ENCODE measurements at places on chromosomes 1 and 21.

- DNase-seq: no peak
These were observed 59.9 kb downstream of the ARHGEF16 start for GRCh38 chr1:3514404-3514803.

DNA sequence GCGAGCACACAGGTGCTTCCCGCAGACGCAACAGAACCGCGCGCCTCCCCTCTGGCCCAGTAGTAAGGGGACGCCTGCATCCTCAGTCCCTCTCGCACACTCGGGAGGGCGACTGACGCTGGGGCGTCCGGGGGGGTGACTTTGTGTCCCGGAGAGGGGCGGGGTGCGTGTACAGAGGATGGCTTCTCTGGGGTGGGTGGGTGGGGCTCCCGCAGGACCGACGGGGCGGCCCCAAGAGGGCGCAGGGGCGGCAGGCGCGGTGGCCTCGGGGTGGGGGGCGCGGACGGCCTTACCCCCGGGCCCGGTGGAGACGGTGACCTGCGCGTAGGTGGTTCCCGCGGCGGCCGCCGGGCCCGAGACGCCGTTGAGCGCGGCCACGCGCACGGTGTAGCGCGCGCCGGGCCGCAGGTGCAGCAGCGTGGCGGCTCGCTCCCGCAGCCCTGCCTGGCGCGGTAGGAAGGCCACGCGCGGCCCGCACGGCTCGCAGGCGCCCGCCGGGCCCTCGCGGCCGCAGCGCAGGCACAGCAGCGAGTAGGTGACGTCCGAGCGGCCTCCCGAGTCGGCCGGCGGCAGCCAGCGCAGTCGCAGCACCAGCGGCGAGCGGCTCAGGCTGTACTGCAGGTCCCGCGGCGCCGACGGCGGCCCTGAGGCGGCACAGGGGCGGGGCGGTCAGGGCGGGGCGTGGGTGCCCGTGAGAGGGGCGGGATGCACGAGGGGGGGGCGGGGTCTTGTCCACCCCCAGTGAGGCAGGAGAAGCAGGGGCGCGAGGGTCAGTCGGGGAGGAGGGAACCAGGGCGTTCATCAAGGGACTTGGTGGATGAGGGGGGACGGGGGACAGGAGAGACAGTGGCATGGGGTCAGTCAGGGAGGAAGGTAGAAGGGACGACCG, 12.1 kb downstream of the EPHA10 start:
- DNase-seq: no peak

GRCh38 chr1:97384294-97384968, 536.4 kb downstream of the DPYD start:
- DNase-seq: no peak

- DNase-seq: no peak
These were observed 45.3 kb upstream of the C1orf105 start for GRCh38 chr1:172375211-172375631.

GRCh38 chr1:244657421-244657820, 4.5 kb downstream of the DESI2 start:
- no peak for DNase-seq

DNA sequence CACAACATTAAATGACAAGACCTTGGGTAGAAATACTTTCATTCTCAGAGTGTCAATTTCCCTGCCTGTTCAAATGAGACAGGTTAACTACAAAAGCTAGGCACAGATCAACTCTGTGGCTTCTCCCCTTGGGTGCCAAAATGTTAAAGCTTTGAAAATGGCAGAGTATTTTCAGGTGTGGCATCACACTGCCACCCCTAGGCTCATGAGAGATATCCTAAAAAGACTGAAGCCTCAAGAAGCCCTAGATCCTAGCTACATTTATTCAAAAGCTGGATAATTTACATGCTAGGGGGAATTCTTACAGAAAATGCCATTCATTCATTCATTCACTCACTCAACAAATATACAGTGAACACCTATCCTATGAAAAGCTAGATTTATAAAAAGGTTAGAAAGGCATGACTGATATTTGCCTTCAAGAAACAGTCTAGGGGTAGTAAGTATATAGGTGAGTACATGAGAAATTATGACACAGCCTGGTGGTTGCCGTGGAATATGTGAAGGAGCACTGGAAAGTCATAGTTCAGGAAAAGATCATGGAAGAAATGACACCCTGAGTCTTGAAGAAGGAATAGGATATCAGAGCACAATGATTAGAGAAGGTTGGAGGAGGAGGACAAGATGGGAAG, 15.9 kb upstream of the RAB4A start:
- DNase-seq: peak; percentile 65

DNA sequence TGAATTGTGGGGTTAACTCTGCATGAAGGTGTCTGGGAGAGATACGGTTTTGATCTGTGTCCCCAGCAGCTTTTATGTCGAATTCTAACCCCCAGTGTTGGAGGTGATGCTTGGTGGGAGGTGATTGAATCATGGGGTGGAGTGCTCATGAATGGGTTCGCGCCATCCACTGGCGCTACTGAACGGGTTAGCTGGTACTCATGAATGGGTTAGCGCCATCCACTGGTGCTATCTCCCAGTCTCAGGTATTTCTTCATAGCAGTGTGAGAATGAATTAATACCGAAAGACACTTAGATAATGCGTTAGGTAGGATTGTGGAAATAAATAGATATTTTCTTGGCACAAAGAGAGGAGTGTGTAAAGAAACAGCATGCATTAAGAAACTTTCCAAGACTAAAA, 32.9 kb upstream of the CLDN8 start:
- no peak for DNase-seq

DNA sequence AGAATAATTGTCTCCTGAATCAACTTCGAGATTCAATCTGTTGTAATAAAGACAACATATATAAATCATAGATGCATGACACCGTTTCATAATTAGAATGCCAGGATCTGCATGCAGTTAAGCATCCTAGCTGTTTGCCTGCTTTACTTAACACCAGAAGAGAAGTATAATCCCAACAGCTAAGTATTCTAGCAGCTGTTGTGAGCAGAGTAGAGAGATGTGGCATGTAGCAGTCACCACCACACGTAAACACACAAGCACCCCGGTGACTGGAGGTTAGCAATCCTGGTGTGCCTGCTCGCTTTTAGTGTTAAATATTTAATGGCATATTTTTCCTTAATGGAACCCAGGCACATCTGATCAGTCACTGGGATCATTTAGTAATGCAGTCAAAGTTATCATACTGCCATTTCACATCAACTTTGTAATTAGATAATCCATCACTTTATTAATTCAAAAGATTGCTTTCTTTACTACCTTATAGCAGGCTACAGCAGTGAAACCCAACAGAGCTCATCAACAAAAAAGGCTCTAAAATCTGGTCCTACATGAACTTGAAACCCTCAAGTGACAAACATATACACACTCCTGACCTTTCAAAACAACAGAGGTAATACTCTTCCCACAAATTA, 187.9 kb downstream of the SMYD3 start:
- no peak for DNase-seq

DNA sequence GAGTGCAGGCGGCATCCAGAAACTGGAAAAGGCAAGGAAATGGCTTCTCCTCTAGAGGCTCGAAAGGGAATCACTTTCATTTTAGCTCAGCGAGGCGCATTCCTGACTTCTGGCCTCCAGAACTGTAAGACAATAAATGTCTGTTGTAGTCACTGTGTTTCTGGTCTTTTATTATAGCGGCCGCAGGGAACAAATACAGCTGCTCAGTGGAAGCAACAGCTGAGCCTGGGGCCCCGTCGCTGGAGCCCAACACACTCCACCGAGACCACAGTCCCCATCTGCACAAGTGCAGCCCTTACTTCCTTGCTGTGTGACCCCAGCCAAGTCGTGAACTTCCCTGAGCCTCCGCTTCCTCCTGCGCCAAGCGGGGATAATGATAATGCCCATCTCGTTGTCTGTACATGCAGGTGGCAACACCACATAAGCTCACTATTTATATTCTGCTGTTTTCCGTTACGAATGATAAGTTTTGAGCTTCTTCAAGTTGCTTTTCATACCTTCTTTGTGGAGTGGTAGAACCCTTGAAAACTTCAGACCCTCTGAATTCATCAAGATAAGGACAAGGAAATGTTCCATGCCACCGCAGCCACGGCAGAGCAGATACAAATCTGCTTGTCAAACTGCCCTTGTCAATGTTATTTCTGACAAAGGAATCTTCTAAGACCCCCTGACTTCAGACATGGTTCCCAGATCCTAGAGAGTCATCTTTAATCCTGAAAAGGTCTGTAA, 3.2 kb upstream of the LAPTM5 start:
- no peak for DNase-seq

GRCh38 chr21:45264146-45264911, 23.4 kb downstream of the POFUT2 start:
- no peak for DNase-seq

DNA sequence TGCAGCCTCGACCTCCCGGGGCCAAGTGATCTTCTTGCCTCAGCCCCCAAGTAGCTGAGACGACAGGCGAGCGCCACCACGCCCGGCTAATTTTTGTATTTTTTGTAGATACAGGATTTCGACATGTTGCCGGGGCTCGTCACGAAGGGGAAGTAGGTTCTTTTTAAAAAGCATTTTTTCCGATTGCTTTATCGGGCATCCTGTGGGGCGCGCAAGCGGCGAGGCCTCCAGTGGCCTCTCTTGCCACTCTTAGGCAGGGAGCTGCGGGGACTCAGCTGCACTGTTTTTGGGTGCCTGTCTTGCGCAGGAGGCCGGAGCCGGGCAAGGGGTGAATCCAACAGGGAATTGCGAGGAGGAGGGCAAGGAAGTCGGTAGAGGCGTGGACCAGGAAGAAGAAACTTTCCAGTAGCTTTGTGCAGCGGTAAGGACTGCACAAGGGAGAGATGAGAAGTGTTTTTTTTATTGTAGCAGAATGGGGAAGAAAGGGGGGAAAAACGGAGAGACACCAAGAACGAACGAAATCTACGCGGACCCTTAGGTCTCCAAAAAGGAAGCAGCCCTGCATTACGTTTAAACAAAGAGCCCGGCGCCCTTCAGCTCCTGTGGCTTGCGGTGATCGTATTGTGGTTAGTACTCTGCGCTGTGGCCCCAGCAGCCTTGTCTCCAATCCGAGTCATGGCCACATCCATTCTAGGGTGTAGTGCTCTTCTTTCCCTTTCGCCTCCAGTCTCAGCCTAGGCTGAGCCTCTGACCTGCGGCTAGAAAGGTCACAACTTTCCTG, 164.8 kb downstream of the PPIAL4G start:
- DNase-seq: peak; percentile 36

DNA sequence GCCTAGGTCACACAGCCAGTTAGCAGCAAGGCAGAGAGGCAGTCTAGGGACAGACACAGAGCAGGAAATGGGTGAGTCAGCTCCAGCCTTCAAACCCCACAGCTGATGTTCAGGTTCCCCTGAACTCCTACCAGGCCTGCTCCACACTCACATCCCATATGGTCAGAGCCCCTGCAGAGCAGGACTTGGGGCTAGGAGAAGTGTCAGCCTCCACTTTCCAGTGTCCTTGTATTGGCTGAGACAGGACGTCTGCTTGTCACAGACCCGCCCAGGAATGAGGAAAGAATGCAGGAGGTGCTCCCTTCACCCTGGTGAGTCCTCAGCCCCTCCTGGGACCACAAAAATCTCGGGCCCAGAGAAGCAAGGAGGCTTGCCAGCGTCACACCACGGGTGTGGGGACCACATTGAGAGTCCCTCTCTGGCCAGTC, 92.5 kb downstream of the LACTBL1 start:
- no peak for DNase-seq

- DNase-seq: no peak
These were observed 30.5 kb downstream of the MAN1C1 start for GRCh38 chr1:25647106-25647505.

GRCh38 chr1:20648438-20648837, 12.7 kb downstream of the DDOST start:
- no peak for DNase-seq

- no peak for DNase-seq
These were observed 12.5 kb upstream of the REN start for GRCh38 chr1:204178487-204179281.

- DNase-seq: peak; percentile 23
These were observed 1.3 kb upstream of the UBE4B start for GRCh38 chr1:10031461-10031860.

GRCh38 chr1:9110669-9111356, 18.1 kb downstream of the GPR157 start:
- DNase-seq: peak; percentile 92

DNA sequence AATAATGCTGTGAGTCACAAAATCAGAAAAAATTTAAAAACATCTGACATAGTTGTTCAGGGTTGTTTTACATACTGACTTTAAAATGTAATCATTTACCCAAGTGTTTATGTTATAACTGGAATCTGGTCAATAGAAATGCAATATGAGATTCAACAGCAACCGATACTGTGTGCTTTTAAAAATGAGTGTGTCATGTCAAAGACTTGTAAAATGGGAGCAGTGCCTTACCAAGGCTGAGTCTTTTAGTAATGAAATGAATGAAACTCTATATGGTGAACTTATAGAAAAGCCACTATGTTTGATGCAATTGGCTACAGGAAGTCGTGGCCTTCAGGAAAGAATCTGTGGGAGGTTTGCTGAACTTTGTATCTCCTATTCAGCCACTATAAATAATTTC, 570.2 kb downstream of the DPYD start:
- DNase-seq: no peak

DNA sequence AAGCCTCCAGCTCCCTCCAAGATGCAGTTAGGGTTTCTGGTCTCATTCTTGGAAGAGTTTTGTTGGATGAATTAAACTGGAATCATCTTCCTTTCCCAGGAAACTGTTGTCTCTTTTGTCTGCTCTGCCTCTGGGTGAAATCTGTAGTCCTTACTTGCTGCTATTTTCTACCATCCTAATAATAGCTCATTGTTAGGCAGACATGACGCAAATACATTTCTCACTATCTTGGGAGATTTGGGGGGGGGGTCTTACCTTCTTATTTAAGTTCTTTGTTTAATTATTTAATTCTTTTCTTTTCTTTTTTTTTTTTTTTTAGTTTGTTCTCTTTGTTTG, 85.4 kb upstream of the DUSP10 start:
- DNase-seq: no peak

DNA sequence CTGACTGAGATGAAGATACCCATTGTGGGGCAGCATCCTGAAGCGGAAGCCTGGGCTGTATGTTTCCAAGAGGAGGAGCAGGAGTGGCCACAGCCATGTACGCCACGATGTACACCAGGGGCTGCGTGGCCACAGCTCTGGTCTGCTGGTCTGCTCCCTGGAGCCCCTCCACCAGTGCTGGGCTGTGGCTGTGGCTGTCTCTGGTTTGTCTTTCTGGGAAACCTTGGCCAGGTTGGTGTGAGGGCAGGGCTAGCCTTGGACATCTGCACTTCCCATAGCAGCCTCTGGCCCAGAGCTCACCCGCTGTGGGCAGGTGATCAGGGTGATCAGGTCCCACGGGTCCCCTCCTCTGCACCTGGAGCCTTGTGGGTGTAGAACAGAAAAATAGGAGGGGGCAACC, 2.6 kb downstream of the MIB2 start:
- DNase-seq: no peak

DNA sequence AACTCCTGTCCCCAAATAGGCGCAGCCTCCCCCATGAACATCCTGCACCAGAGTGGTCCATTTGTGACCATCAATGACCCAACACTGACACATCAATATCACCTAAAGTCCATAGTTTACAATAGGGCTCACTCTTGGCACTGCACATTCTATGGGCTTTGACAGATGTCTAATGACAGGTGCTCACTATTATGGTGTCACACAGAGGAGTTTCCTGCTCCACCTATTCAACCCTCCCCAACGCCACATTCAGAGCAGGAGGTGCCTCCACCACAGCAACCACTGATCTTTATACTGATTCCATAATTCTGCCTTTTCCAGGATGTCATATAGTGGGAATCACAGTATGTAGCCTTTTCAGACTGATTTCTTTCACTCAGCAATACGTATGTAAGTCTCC, 24.2 kb downstream of the GNG4 start:
- no peak for DNase-seq

Measured in lung (tissue), 17 donors.